Panc1 (cell line): ENCODE measurements at places on chromosomes 3 and 15. TPM values are rescaled to one million over a fixed set of nuclear protein-coding genes. Genes with fewer than 3 reads are reported as not detected.
A peak's percentile ranks its signal among the peaks of the same experiment; 100 is the strongest.

DNA sequence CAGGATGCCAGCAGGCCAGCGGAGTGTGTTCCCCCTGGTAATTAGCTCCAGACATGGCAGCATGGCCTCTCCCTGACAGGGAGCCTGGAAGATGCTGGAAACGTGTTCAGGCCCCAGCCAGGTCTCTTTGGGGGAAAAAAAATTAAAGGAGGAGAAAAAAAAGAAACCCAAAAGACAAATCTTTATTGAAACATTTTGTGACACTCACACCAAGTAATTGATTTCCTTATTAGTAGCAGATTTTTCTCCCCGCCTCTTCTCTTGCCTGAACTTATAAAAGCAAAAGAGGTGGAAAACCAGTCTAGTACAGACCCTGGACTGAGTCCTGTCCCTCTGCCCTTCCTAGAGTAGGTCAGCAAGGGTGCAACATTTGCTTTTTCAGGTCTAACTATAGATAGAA lies 42.7 kb upstream of the SMAD6 start:
- H3K27me3 ChIP-seq, result no peaks in the 10 kb centered on the region
- DNase-seq, result no peak
- H3K36me3 ChIP-seq, result no peaks in the 10 kb centered on the region
- H3K4me3 ChIP-seq, result no peak overlapping the region
- no peak overlapping the region for H3K27ac ChIP-seq

GRCh38 chr15:46855388-46855787 lies 861.9 kb upstream of the SEMA6D start:
- H3K4me1 ChIP-seq, result no peaks in the 10 kb centered on the region
- H3K27me3 ChIP-seq, result no peaks in the 10 kb centered on the region
- DNase-seq, result no peak
- no peak overlapping the region for H3K4me3 ChIP-seq
- H3K27ac ChIP-seq, result no peak overlapping the region

DNA sequence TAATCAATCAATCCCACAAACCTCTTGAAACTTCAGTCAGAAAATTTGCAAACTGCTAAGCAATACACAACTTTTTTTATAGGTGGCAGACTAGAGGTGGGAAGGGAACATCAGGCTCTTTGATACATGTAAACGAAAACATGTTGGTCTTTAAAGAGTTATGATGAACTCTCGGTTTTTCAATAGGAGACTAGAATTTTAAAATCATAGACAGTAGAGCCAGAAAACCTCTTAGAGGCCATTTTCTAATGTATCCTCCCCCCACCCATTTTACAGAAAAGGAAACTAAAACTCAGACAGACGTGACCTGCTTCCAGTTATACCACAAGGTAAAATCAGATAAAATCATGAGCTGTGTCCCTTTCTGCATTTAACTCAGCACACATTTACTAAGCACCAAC lies 179.1 kb upstream of the LPP start:
- DNase-seq, result no peak
- H3K27me3 ChIP-seq, result no peaks in the 10 kb centered on the region
- H3K4me1 ChIP-seq, result no peaks in the 10 kb centered on the region
- H3K27ac ChIP-seq, result no peak overlapping the region

ADCY5 gene
- total RNA-seq, result 1.4 TPM

- H3K4me3 ChIP-seq, result no peak overlapping the region
- H3K27ac ChIP-seq, result no peak overlapping the region
- H3K36me3 ChIP-seq, result no peaks in the 10 kb centered on the region
- no peaks in the 10 kb centered on the region; the same call in 1 of the 2 replicates for H3K27me3 ChIP-seq
- no peaks in the 10 kb centered on the region for H3K4me1 ChIP-seq
Observed at GRCh38 chr3:94173673-94174434, 111.0 kb downstream of the NSUN3 start.

DNA sequence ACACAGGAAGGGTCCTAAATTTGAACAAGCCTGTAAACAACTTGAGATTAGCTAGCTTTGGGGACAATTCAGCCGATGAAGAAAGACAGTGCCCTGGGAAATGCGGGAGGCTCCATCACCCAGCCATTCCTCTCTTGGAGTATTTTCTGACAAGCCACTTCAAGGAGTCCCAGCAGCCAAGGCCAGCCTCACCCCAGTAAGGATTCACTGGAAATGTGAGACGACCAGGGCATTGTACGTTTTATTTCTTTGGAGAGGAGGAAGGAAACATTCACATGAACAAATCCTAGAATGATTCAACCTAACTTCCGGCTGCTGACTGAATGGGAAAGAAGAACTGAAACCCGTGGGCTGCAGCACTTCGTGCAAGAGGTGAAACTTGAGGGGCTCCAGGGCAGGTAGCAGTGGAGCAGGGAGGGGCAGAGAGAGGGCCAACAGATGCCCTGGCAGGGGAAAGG lies 116.4 kb upstream of the ARHGEF3 start:
- H3K36me3 ChIP-seq, result no peaks in the 10 kb centered on the region
- H3K27ac ChIP-seq, result no peak overlapping the region
- no peak overlapping the region for H3K4me3 ChIP-seq
- no peak for DNase-seq

DNA sequence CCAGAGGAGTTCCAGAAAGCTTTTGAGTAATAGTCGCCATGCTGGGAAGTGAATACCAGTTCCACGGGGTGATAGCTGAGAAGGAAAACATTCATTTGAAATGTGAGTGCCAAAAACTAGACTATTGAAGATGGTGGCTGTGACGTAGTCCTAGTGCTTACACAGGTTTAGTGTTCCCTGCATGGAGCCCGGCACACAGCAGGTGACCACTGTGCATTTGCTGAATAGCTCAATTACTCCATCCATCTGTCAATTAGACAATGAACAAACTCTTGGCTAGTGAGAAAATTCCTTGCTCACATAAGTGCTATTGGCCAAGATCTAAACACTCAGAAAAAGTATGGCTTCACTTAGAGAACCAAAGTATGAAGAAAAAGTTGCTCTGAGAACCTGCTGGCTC lies 448.1 kb upstream of the WNT5A start:
- H3K27ac ChIP-seq, result no peak overlapping the region
- no peak overlapping the region for H3K4me3 ChIP-seq
- no peaks in the 10 kb centered on the region for H3K4me1 ChIP-seq
- DNase-seq, result no peak

BDH1 gene
- total RNA-seq, result 4.8 TPM

DNA sequence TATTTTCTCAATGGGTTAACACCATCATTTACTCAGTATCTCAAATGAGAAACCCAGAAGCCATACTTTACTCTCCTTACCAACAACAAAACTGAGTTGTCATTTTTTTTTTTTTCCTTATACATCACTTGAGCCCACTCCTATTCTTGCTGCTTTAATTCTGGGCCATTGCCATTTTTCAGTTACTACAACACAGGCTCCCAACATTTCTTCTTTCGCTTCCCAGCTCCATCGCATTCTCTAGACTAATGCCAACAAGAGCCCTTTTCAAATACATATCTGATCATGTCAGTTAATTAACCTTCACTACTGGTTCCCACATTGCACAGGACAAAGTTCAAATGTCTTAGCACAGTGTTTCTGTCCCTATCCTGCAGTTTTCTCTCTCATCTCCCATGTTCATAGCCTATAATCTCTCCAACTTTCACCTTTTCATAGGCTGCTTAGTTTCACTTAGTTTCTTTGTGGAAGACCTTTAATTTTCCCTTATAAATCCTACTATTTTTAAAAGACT lies 22.5 kb upstream of the ANXA2 start:
- DNase-seq, result no peak
- H3K27me3 ChIP-seq, result no peaks in the 10 kb centered on the region
- 0 out of 2 replicates have a peak, but pooled peaks cover 9% of the 10 kb centered on the region for H3K36me3 ChIP-seq
- no peaks in the 10 kb centered on the region for H3K4me1 ChIP-seq
- no peak overlapping the region for H3K4me3 ChIP-seq

DNA sequence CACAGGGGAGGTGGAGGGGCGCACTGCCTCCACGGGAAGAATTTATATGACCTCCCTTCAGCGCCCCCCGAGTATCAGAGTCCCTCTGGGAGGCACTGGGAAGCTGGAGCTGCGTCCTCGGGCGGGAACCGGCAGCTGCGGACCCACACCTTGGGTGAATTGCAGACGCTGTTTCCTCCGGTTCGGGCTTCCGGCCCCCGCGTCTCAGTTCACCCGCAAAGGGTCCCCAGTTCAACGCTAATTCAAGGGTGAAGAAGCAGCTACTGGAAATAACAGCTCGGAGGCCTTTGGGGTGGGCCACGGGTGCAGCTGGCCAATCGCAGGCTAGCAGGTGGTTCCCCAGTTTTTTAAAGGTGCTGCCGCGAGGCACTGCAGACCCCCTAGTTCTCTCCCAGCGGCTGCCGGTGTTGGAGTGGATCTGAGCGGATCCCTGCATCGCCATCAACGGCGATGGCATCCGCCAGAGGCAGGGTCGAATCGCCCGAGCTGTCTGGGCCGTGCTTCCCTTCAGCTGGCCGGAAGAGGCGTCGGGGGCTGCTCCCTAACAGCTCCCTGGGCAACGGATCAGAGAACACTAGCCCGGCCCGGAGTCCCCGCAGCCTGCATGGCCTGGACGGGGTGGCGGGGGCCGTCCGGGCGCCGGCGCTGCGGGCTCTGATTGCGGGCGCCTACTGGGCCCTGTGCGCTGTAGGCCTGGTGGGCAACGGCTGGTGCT lies 19.4 kb upstream of the ADAMTS7 start:
- no peaks in the 10 kb centered on the region for H3K36me3 ChIP-seq
- H3K27ac ChIP-seq, result no peak overlapping the region
- no peaks in the 10 kb centered on the region for H3K4me1 ChIP-seq
- no peak overlapping the region for H3K4me3 ChIP-seq
- no peak for DNase-seq
- no peaks in the 10 kb centered on the region for H3K27me3 ChIP-seq

PRRT3 gene
- total RNA-seq, result 1.1 TPM

DNA sequence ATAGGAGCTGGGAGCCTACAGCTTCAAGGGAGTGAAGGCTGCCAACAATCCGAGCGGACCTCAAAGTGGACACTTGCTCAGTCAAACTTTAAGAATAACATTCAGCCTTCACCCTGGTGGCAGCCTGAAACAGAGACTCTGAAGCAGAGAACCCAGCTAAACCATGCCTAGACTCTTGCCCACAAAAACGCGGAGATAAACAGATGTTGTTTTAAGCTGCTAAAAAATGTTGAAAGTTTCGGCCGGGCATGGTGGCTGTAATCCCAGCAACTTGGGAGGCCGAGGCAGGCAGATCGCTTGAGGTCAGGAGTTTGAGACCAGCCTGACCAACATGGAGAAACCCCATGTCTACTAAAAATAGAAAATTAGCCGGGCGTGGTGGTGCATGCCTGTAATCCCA lies 29.8 kb upstream of the TRIM59 start:
- no peak overlapping the region for H3K4me3 ChIP-seq
- no peaks in the 10 kb centered on the region for H3K4me1 ChIP-seq
- no peaks in the 10 kb centered on the region for H3K36me3 ChIP-seq
- H3K27ac ChIP-seq, result no peak overlapping the region

GRIP2 gene
- total RNA-seq, result 6.5 TPM

DNA sequence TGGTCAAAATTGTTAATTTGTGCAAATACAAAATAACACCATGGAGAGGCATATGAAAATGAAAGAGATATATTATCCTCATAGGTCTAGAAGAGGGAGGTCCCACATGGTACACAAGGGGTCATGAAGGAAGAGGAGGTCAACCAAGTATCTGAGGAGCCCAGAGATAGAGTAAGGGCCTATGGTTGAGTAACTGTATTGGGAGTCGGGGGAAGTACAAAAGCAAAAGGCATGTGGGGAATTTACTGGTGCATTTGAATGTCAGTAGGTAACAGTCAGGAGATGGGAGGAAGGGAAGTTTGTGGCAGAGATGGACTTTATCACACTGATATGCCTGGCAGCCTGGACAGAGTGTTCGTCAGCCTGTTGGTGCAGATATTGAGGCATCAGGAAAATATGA lies 1113.7 kb downstream of the OTOL1 start:
- H3K4me3 ChIP-seq, result no peak overlapping the region
- no peaks in the 10 kb centered on the region for H3K27me3 ChIP-seq
- H3K36me3 ChIP-seq, result no peaks in the 10 kb centered on the region
- no peaks in the 10 kb centered on the region for H3K4me1 ChIP-seq
- no peak overlapping the region for H3K27ac ChIP-seq

GRCh38 chr15:95609096-95609495 lies 721.4 kb upstream of the NR2F2 start:
- no peaks in the 10 kb centered on the region for H3K36me3 ChIP-seq
- H3K27ac ChIP-seq, result no peak overlapping the region
- no peak for DNase-seq
- no peaks in the 10 kb centered on the region for H3K4me1 ChIP-seq
- H3K27me3 ChIP-seq, result no peaks in the 10 kb centered on the region
- no peak overlapping the region for H3K4me3 ChIP-seq

LINGO1 gene
- total RNA-seq, result 18.2 TPM

CERS3 gene
- total RNA-seq, result not detected

GRCh38 chr3:18098960-18099587 lies 326.1 kb downstream of the SATB1 start:
- H3K27ac ChIP-seq, result no peak overlapping the region
- H3K27me3 ChIP-seq, result no peaks in the 10 kb centered on the region
- H3K36me3 ChIP-seq, result no peaks in the 10 kb centered on the region

GRCh38 chr3:49413338-49413734 lies 1.1 kb downstream of the TCTA start:
- no peak for DNase-seq
- H3K4me3 ChIP-seq, result peak overlapping the region; percentile 93
- no peaks in the 10 kb centered on the region for H3K27me3 ChIP-seq
- H3K27ac ChIP-seq, result peak overlapping the region; percentile 79

DNA sequence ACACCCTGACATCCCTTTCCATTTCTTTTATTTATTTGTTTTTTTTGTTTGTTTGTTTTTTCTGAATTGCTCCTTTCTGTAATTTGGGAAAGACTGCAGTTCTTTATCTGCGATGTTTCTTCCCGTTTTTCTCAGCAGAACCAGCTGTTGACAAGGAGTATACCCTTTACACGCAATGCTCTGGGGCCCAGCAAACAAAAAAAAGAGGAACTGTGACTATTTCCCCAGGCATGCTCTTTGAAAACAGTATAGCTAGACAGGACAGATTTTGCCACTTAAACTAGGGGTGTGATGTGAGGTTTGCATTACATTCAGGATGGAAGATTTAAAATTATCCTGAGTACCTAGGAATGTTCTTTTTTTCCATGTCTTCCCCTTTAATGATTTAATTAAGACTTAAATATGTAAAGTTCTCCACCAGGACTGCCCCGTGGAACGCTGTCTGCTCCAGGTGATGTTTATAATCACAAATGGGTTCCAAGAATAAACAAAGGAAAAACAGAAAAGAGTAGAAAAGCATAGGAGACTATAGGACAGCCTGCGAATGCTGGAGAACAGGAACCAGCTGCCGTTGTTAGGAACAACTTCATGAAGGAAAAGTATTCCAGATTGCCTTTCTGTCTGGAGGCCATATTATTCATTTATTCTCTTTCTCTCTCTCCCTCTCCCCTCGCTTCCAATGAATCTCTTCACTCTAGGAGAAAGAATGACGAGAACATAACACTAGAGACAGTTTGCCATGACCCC lies 43.3 kb downstream of the TGFBR2 start:
- no peak overlapping the region for H3K4me3 ChIP-seq
- H3K36me3 ChIP-seq, result peaks cover 8% of the 10 kb centered on the region
- no peaks in the 10 kb centered on the region for H3K27me3 ChIP-seq
- no peak overlapping the region for H3K27ac ChIP-seq

DNA sequence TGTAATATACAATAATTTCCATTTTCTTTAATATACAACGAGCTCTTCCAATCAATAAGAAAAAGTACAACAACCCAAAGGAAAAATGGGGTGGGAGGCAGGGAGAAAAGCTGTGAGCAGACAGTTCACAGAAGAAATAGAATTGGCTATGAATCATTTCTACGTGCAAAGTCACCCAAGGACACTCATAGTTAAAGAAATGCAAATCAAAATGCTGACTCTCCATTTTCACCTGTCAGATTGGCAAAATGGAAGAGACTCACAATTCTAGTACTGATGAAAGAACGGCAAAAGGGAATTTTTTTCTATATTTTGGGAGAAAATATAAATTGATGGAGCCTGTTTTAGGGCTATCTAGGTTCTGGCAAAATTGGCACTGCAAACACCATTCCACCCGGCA lies 116.3 kb upstream of the MEF2A start:
- peaks cover 3% of the 10 kb centered on the region for H3K4me1 ChIP-seq
- no peak overlapping the region for H3K27ac ChIP-seq
- no peak for DNase-seq
